Mesendoderm (in vitro differentiated cells): ENCODE measurements at places on chromosomes 13 and 19.
A peak's percentile ranks its signal among the peaks of the same experiment; 100 is the strongest.

DNA sequence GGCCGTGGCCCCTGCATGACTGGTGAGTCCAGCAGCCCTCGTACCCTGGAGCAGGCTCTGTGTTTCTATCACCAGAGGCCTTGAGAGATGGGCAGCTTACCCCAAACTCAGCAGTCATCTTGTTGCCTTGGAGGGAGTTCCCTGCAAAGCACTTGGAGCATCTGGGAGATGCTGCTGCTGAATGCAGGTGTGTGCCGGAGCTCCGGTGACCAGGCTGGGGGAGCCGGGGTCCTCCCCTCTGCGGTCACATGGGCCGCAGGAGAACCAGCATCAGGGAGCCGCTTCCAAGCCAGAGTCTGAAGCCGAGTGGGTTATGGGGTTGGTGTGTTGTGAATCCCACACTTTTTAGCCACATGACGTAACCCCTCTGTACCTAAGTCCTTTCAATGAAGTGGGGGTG is 82.8 kb downstream of the TEX29 start:
- H3K4me3 ChIP-seq, result no peak overlapping the region
- DNase-seq, result no peak
- H3K27me3 ChIP-seq, result no peaks in the 10 kb centered on the region
- no peak overlapping the region for H3K27ac ChIP-seq
- H3K36me3 ChIP-seq, result no peaks in the 10 kb centered on the region

GRCh38 chr19:28066161-28066560 is 1146.8 kb downstream of the UQCRFS1 start:
- no peaks in the 10 kb centered on the region for H3K4me1 ChIP-seq
- no peaks in the 10 kb centered on the region for H3K27me3 ChIP-seq
- no peak for DNase-seq
- H3K27ac ChIP-seq, result no peak overlapping the region
- no peaks in the 10 kb centered on the region for H3K36me3 ChIP-seq
- no peak overlapping the region for H3K4me3 ChIP-seq

GRCh38 chr19:2814426-2814825 is 5.2 kb upstream of the ZNF554 start:
- H3K27ac ChIP-seq, result no peak overlapping the region
- no peak for DNase-seq
- no peak overlapping the region for H3K4me3 ChIP-seq
- no peaks in the 10 kb centered on the region for H3K27me3 ChIP-seq
- no peaks in the 10 kb centered on the region for H3K4me1 ChIP-seq

- no peaks in the 10 kb centered on the region for H3K27me3 ChIP-seq
- H3K36me3 ChIP-seq, result no peaks in the 10 kb centered on the region
- peak within 1 kb of the TSS; percentile 23 for H3K4me3 ChIP-seq
- H3K4me1 ChIP-seq, result no peaks in the 10 kb centered on the region
- peak; percentile 43 for DNase-seq
These were observed at the start of gene KLC3 for GRCh38 chr19:45340232-45340898. KLC3 (plus strand) TSS chr19:45340750; CDS start chr19:45345542, 4,792 bp downstream.

GRCh38 chr13:34750078-34750931 is 191.8 kb upstream of the NBEA start:
- peak; percentile 86 for DNase-seq
- no peaks in the 10 kb centered on the region for H3K36me3 ChIP-seq
- H3K4me1 ChIP-seq, result peaks cover 13% of the 10 kb centered on the region
- no peaks in the 10 kb centered on the region for H3K27me3 ChIP-seq

DNA sequence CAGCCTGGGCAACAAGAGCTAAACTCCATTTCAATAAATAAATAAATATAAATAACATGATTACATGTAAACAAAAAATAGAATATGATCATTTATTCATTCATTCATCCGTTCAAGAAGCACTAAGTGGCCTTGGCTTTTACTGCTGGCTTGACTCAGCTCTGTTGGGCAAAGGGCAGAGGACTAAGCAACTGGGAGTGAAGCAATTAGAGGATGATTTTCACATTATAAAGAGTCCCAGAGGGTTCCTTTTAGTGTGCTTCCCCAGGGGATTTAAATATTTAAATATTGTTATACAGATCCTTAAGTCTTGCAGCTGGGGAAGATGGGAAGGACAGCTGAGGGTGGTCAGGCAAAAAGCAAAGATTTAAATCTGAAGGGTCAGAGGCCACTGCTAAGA is 34.9 kb upstream of the FLT1 start:
- DNase-seq, result no peak
- no peak overlapping the region for H3K27ac ChIP-seq
- peaks cover 3% of the 10 kb centered on the region for H3K4me1 ChIP-seq
- peaks cover 2% of the 10 kb centered on the region for H3K27me3 ChIP-seq
- no peaks in the 10 kb centered on the region for H3K36me3 ChIP-seq

- H3K36me3 ChIP-seq, result no peaks in the 10 kb centered on the region
- H3K4me1 ChIP-seq, result peaks cover 10% of the 10 kb centered on the region
- H3K4me3 ChIP-seq, result no peak overlapping the region
- H3K27me3 ChIP-seq, result no peaks in the 10 kb centered on the region
These were observed 174.6 kb downstream of the TDRD3 start for GRCh38 chr13:60571571-60571970.

DNA sequence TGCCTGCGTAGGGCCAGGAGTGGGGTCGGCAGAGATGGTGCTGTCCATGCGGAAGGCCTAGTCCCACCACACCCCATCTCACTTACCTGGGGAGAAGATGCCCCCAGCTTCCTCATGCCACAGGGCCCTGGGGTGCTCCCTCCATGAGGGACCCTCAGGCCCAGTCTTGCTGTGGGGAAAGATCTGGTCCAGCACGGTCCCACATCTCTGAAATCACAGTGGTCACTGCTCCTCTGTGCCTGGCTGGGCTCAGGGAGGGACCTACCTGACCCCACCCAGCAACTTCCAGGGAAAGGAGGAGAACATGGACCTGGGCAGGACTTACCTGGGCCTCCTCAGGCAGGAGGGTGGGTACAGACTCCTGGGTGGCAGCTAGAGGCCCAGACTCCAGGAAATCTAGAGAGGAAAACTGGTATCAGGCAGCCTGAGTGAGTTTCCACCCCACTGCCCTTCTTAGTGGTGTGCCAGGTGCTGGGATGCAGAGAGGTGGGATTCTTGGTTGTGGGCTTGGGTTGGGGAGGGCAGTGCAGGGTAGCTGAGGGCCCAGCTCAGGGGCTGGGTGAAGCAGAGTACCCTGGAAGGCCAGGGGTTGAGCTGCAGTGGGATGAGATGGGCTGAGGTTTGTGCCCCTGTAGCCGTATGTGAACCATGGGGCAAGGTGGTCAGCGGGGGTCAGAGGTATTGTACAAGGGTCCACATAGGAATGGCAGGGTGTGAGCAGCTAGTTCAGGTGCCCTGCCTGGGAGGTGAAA is 3.8 kb downstream of the MZF1 start:
- H3K27ac ChIP-seq, result no peak overlapping the region
- H3K36me3 ChIP-seq, result peaks cover 6% of the 10 kb centered on the region
- H3K4me1 ChIP-seq, result peaks cover 3% of the 10 kb centered on the region
- H3K27me3 ChIP-seq, result no peaks in the 10 kb centered on the region
- no peak overlapping the region for H3K4me3 ChIP-seq
- no peak for DNase-seq
